Stimulated activated CD8-positive, alpha-beta memory T cell treated with anti-CD3 and anti-CD28 coated beads, Interleukin-2, amount 100 ng/mL, for 48 hours (primary cell): ENCODE measurements at places on chromosomes 1 and 21.

GRCh38 chr21:41901099-41901498 is 22.0 kb upstream of the PRDM15 start:
- DNase-seq: no peak

DNA sequence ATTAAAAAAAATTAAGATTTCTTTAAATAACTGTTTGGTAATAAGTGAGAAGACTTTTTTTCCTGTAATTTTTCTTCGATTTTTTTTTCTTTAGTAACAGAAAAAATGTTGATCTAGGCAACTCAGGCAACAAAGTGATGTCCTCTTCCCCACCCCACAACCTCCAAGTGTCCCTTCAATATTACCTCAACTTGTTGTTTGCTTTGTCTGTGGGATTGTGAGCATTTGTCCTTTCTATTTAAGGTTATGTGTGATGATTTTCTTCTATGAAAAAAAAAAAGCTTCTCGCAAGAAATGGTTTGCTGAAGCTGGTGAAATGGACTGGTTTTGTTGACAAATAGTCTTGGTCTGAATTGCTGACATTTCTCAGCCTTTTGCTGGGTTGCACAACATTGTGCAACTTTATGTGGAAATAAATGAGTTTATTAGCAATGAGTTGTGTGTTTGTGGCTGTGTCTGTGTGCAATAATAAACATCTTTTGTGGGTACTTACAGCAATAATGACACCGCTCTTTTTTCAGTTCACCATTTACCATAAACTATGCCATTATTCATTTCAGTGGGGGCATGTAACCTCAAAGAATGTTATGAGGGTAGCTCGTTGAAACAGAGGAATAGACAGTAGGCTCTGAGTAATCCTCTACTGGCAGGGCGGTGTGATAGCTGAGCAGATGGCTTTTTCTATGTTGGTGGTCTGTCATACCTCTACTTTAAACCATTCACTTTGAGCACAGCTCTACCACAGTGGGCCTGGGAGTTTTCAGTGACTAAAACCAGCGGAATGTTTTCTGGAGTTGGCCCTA is 218.4 kb downstream of the HLX start:
- no peak for DNase-seq

DNA sequence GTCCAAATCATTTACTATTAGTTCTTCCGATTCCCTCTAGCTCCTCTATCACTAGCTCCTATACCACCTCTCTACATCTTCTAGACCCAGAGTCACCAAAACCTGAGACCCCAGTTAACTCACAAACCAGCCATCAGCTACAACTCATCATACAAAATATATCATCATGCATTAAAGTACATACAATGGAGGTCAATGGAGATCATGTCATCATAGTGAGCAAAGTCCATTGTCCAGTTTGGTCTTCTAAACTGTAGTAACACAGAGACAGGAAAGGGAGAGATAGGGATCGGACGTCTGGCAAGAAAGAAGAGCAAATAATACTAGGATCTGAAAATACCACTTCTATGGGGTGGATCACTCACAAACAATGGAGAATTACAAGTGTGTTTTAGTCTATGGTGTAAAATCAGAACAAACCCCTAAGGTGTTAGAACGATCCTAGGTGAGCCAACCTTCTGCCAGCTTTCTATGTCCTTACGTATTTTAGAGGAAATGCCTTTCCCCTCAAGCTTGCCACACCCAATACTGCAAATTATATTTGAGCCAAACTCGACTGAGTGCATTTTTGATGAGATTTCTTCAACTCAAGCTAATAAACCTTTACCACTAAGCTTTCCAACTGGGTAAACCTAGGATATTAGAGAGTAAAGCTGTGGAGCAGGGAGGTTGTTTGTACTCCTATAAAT is 3.9 kb downstream of the ADIPOR1 start:
- DNase-seq: no peak

GRCh38 chr21:39805983-39806382 is 61.0 kb downstream of the IGSF5 start:
- no peak for DNase-seq

GRCh38 chr1:111491070-111491469 is 12.4 kb downstream of the ADORA3 start:
- DNase-seq: no peak

- no peak for DNase-seq
Observed at GRCh38 chr1:229152311-229152710, 118.6 kb upstream of the RAB4A start.

GRCh38 chr1:24119859-24120756 is 8.2 kb upstream of the MYOM3 start:
- no peak for DNase-seq

- DNase-seq: no peak
Observed at GRCh38 chr1:32724678-32725614, 22.4 kb upstream of the SYNC start.

GRCh38 chr1:25748531-25749205 is 51.3 kb upstream of the SELENON start:
- DNase-seq: no peak

DNA sequence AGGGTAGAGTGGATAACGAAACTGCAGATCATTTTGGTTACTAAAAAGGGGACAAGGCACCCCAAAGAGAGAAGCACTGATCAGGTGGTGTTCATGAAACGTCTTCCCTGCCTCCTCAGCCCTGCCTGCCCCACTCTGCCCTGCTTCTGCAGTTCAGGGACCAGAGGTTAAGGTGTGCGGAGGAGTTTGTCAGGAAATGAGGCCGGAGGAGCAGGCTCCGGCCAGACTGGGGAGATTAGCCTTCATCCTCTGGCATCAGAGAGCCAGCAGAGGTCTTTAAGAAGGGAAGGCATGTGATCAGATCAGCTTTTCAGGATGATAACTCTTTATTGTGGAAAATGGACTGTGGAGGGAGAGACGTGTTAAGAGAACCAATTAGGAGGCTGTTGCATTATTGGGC is 291.9 kb upstream of the NR5A2 start:
- no peak for DNase-seq

- DNase-seq: no peak
Observed at GRCh38 chr21:41832596-41833496, 46.3 kb downstream of the PRDM15 start.

DNA sequence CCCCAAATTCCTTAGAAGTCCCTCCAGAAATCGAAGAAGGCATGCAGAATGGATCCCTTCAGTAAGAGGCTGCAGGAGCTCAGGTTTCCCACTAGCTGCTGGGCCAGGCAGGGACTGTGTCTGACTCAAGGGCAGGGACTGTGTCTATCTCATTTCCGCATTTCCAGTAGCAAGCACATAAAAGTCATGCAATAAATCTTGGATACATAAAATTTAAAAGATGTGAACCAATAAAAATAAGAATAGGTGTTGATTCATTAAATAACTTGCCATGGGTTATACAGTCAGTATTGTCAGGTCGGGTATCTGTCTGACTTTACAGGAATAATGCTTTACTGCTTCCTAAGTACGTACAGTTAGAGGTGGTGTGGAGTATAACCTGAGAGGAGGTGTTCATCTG is 15.2 kb downstream of the PM20D1 start:
- DNase-seq: no peak

DNA sequence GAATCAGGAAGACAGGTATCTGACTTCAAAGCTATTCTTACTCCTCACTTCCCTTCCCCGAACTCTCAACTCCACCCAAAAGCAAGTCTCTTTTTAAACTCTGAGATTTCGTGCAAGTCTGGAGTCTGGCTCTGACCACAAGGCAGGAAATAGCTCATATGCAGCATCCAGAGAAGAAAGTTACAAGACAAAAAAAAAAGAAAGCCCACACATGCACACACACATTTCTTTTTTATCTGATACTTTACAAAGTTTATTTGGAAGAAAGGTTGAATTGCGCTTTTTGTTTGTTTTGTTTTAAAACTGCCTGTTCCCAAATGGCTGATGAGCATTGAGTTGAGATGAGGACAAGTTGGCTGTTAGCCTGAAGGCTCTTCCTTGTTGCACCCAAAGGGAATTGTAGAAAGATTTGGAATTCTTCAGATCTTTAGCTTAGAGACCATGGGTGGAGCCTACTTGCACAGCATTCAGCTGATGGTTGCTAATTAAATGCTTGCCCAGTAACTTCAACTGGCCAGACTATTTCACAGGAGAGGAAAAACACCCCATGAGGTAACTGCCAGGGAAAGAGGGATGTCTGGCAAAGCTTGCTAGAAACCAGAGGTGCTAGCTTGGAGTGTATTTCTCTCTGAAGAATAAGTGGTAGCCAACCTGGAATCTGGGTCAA is 490.3 kb downstream of the TTLL7 start:
- DNase-seq: no peak

DNA sequence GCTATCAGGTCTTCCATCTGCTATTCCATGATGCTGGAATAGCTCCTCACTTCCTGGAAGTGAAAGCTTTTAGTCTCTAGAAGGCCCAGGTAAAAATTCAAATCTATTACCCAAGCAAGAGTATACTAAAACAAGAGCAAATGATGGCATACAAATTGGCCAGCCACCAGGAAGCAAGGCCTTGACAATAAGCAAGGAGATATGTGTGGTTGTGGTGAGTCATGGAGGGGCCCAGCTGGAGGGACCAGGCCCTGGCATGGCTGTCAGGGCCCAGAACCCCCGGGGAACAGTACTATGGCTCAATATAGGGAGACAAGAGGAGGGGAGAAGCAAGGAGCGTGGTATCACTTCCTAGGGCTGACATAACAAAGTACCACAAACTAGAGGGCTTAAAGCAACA is 358.7 kb downstream of the RRAGC start:
- DNase-seq: no peak

DNA sequence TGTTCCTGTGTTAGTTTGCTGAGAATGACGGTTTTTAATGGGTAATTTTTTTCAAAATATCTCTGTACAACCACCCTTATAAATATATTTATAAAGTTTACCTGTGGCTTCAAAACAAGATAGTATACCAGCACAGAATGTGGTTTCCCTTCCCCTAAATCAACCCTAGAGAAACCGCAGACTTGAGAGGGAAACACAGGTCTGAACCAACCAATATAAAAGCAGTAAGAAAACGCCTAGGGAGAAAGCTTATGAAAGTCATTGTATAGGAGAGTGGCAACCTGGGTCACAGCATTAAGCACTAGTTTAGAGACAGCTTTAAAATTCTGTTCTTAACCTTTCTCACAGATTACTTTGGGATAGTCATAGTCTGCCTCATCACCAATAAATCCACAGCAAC is 180.6 kb upstream of the LHX8 start:
- DNase-seq: no peak

DNA sequence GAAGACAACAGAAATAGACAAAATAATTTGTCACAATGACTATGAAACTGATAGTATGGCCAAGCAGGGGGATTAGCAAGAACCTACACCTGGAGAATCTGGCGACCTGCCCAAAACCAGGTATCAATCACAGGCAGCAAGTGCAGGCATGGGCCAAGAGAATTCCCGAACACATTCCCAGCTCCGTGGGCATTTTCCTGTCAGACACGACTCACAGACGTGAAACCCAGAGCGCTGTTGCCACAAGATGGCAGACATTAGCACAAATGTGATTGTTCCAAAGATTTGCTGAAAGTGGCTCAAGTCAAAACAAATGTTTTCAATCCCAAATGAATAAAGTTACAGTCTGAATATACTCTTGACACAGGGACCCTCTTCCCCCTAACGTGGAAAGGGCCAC is 36.8 kb downstream of the HLCS start:
- DNase-seq: no peak

- DNase-seq: no peak
Observed at GRCh38 chr21:35428937-35429336, 379.8 kb upstream of the RUNX1 start.

GRCh38 chr1:152374451-152374850 is 14.6 kb upstream of the FLG2 start:
- no peak for DNase-seq

DNA sequence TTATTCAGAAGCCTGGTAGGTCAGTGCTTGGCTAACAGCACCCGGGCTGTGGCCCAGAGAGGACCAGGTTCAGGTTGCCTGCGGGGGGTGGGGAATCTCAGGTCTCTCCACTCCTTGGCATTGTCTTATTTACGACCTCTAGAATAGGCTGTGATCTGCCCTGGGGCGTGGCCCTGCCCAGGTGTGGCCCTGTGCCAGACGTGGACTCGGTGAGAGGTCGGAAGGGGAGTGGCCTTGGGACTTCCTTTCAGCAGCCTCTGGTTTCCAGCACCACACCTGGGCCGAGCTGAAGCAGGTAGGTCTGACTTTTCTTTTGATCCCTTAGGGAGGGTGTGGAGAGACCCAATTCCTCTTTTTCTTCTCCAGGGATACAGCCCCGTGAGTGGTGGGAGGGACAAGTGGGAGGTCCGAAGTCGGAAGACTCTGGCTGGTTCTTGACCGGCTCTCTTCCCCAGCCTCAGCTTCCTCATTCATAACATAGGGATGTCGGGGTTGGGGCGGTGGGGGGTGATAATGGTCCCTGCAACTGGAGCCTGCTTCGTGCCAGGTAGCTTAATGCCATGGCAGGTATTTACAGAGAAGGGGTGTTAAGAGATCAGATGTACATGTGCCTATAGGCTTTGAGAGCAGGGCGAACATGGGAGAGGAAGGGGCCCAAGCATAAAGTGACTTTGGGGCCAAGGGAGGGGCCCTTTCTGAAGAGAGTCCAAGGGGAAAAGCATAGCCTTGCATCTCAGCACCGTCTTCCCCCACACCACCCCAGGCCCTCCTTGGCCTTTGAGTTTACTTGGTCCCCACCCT is 16.5 kb downstream of the ACOT11 start:
- no peak for DNase-seq

GRCh38 chr1:8955406-8955805 is 9.7 kb downstream of the CA6 start:
- DNase-seq: no peak

DNA sequence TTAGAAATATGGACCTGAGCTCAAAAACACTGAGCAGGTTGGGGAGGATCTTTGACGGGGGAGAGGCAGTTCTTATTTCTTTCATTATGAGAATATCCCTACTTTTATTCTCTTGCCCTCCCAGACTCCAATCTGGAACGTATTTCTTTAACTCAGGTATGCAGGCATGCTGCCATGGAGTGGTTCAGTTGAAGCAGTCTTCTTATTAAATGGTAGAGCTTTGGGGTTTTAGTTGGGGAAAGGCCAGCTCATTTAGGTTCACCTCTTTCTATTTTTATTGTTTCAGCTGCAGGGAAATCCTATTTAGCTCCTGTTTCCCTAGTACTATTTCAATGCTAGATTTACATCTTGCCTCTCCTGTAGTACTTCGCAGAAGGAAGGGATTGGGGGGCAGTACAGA is 198.9 kb downstream of the TTLL7 start:
- no peak for DNase-seq

DNA sequence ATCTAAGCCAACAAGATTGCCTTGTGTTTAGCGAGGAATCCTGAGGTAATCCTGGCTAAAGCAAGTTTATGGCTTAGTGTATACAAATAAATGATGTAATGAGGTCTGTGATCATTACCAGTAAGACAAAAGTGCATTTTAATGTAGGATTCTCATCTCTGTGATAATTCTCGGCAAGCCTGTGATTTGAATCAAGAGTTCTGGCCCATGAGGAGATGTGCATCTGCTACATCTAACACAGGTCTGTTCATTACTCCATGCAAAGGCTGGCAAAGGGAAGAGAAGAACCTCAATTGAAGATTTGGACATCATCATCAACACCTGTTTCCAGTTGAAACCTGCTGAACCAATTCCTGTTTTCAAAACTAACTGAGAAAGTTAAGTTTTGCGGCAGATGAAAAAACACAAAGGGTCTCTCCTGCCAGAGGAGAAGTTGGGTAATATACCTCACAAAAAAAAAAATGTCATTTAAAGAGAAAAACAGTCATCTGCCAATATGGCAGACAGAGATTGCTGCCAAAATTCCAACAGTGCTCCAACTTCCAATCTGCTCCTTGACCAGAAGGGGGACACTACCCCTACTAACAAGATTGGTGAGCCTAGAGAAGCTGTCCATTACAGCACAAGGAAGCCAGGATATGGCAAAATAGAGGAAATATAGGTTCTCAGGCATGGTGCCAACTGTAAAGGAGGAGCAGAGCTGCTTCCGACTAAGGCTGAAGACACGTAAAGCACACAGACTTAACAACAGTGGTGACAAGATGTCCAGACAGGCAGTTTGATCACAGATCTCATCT is 453.7 kb downstream of the TTLL7 start:
- DNase-seq: no peak
